Panc1 (cell line): ENCODE measurements at places on chromosomes 3 and 15. TPM values are rescaled to one million over a fixed set of nuclear protein-coding genes. Genes with fewer than 3 reads are reported as not detected.

- 0 out of 2 replicates have a peak, but pooled peaks cover 6% of the 10 kb centered on the region for H3K27me3 ChIP-seq
- no peaks in the 10 kb centered on the region for H3K36me3 ChIP-seq
- peak; percentile 39 for DNase-seq
- H3K4me3 ChIP-seq, result no peak overlapping the region
Observed at GRCh38 chr3:94249491-94250079, 186.7 kb downstream of the NSUN3 start.

Gene NTRK3
- total RNA-seq, result not detected

GRCh38 chr3:141201122-141201521 is 30.5 kb upstream of the PXYLP1 start:
- H3K36me3 ChIP-seq, result no peaks in the 10 kb centered on the region
- DNase-seq, result no peak
- H3K4me3 ChIP-seq, result no peak overlapping the region
- H3K27ac ChIP-seq, result no peak overlapping the region
- H3K4me1 ChIP-seq, result no peaks in the 10 kb centered on the region

GRCh38 chr15:79299126-79299840 is 11.6 kb upstream of the TMED3 start:
- H3K27me3 ChIP-seq, result peaks cover 70% of the 10 kb centered on the region
- H3K4me3 ChIP-seq, result no peak overlapping the region
- no peaks in the 10 kb centered on the region for H3K36me3 ChIP-seq
- no peaks in the 10 kb centered on the region for H3K4me1 ChIP-seq
- no peak for DNase-seq

GRCh38 chr3:196149375-196149774 is 61.8 kb downstream of the ZDHHC19 start:
- H3K4me1 ChIP-seq, result no peaks in the 10 kb centered on the region
- H3K36me3 ChIP-seq, result no peaks in the 10 kb centered on the region
- DNase-seq, result no peak

DNA sequence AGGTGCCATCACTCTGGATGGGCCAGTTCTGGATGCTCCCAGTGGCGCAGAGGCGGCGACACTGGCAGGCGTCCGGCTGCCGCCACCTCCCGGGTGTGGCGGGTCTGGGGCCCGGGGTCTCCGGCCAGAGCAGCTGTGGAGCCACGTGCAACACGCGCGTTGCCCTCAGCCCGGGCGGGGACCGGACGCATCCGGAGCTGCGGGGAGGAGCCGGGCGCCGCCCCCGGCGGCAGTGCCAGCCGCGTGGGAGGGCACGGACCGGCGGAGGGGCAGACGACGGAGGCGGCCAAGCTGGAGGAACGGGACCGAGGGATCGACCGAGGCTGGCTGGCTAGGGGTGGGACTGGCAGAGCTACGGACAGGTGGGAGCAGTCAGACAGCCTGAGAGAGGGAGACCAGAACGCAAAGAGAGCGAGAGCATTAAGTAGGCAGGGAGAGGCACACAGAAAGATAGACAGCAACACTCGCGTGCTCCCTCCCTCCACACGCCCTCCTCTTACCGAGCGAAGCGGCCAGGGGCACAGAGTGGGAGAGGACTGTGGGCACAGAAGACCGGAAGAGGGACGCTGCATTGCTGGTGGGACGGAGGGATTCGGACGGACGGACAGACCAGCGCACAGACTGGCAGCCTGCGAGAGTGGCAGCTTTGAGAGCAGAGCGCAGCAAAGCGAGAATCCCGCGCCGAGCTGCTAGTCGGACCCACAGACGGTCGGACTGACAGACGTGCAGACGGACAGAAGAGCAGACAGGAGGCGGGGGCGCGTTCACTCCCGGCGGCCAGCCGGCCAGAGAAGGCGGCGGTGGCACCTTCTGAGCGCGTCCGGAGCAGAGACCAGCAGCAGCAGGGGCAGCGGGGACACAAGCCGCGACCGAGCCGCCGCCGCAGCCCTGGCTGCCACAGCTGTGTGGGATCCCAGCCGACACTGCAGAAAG is at the start of gene ARPP21:
ARPP21 (plus strand) TSS at position 272 of the 933 bp plus-strand sequence. CDS start 42,227 bp downstream, outside the sequence.
- peaks cover 8% of the 10 kb centered on the region for H3K27me3 ChIP-seq
- H3K36me3 ChIP-seq, result no peaks in the 10 kb centered on the region
